NCI-H1417 treated with DMSO at 0.1 percent for 48 hours (cell line): ENCODE measurements at places on chromosomes 16 and 17.

DNA sequence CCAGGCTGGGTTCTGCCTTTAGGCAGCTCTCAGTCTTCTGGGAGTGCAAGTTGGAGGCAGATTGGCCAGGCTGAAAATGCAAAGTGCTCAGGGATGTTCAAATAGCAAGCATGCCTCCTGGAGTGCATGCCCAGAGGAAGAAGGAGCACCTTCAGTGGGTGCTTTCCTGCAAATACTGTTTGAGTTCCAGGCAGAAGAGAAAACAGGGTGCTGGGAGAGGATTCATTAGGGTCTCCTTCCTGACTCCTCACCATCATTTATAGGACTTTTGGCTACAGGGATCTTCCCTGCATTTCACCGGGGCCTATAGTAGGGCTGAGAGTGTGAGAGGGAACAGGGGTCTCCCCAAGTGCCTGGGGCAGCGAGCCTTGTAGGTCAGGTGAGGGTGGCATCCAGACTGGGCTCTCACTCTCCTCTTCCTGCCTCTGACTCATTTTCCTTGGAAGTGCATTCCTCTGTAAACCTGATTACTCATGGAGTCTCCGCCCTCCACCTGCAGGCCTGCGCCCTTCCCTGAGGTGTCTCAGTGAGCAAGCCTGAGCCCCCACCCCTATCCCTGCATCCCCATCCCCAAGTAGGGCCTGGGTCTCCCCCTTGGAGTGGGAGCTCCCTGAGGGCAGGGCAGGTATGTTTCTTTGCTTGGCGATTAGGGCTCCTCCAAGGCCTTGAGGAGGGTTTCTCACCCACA, 17.1 kb upstream of the TNS4 start:
- no peak for DNase-seq

- no peak for DNase-seq
Measured at GRCh38 chr17:69335058-69335457, 8.1 kb upstream of the ABCA5 start.

DNA sequence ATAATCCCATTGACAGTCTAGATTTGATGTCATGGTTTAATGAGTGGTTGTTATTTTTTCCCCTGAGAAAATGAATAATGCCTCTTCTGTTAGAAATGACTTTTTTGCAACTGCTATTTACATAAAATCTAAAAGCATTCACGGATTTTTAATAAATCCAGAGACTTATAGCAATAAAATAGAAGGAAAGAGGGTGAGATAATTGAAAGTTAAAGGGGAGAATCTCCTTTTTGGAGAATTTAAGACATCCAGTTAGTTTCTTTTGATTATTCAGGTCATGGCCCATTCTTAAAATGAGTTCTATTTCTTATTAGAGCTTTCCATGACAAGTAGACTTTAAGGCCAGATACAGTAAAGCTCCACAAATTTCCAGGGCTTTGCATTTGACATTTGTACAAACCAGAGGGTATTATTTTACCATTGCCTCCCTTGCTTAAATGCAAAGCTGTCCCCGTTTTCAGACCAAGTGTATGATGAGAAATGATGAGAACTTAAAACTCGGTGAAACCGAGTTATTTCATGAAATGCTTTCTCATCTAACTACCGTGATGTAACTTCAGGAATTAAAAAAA, 789.0 kb upstream of the SOX9 start:
- no peak for DNase-seq

DNA sequence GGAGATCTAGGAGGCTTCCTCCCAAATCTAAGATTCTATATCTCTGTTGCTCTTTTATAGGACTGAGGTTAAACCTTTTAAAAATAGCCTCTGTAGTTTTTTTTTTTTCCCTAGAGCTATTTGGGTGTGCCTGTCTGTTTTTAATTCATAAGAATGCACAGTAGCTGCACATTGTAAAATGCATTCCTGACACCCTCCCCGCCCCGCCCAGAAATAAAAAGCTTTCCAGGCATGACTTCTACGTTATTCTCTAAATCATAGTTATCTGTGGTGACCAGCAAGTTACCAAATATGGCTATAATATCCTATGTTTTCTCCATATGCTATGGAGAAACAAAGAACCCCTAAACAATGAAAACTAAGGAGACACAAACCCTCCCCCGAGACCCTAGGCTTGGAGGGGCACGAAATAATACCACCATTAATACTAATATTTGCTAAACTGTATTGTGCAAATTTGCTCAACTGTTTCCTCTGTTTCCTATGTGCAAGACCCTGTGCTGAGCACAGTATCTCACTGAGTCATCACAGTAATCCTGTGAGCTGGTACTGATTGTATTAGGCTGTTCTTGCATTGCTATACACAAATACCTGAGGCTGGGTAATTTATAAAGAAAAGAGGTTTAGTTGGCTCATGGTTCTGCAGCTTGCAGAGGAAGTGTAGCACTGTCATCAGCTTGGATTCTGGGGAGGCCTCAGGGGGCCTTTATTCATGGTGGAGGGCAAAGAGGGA, 388.3 kb downstream of the CA10 start:
- DNase-seq, result no peak

GRCh38 chr16:90084215-90084950, 7.3 kb upstream of the PRDM7 start:
- no peak for DNase-seq
